ENCODE measurements at places on chromosomes 13 and 19.

- peak; percentile 98 for DNase-seq
Observed at GRCh38 chr19:17419621-17420474, at the start of gene MVB12A. MVB12A (plus strand) TSS chr19:17420047; CDS start chr19:17420136, 89 bp downstream.

- DNase-seq, result no peak
Observed at GRCh38 chr13:73870970-73871935, 263.0 kb downstream of the KLF12 start.

DNA sequence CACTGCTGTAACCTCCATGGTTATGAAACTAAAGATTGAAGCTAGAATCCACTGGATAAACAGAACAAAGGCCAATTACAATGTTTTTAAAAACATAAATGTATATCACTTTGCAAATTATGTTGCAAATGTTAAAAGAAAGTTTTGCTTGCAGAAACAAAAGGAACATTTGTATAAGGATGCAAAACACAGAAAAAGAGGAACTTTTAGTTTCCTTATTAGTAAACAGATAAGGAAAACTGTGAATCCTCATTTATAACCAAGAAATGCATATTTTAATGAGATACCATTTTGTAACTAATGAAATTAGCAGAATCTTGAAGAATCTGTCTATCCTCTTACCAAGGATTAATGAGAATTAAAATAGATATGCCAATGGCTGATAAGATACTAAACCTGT, 32.3 kb downstream of the LPAR6 start:
- no peak for DNase-seq

- DNase-seq, result no peak
Observed at GRCh38 chr13:91154558-91155353, 192.7 kb upstream of the MIR17HG start.

GRCh38 chr19:17855280-17856152, 4.2 kb upstream of the RPL18A start:
- peak; percentile 85 for DNase-seq

DNA sequence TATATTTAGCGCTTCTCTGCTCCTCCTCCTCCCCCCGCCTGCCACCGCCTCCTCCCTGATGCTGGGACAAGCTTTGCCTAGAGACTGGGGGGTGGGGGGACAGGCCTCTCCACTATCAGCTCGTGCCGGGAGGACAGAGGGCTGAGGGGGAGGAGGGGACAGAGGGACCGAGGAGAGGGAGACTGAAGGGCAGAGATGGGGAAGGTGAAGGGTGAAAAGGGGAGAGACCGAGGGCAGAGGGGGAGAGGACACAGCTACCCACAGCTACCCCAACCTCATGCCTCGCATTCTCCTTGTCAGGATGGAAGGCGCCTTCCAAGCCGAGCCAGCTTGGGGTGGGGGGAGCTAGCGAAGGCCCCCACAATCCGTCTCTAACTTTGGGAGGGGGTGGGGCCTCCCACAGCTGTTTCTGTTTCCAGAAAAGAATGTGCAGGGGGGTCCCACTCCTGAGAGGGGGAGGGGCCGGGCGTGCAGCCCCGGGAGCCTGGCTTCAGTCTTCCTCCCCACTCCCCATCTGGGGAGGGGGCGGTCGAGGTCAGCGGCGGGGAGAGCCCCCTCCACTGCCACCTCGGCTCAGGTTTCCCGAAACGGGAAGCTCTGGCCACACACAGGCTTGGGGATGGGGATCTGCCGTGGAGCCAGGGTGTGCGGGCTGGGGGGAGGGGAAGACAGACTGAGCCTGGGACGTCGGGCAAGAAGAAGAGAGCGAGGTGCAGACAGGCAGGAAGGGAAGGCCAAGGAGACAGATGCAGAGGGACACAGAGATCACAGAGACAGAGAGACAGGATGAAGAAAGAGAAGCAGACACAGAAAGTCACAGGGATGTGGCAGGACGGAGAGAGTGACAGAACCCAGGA, 1.6 kb downstream of the DACT3 start:
- no peak for DNase-seq

- DNase-seq, result no peak
Observed at GRCh38 chr19:5983367-5983955, 5.5 kb upstream of the RANBP3 start.

- DNase-seq, result peak; percentile 65
Observed at GRCh38 chr19:39052243-39052746, 19.9 kb upstream of the FBXO27 start.

- no peak for DNase-seq
Observed at GRCh38 chr13:67366533-67366932, 136.4 kb upstream of the PCDH9 start.

DNA sequence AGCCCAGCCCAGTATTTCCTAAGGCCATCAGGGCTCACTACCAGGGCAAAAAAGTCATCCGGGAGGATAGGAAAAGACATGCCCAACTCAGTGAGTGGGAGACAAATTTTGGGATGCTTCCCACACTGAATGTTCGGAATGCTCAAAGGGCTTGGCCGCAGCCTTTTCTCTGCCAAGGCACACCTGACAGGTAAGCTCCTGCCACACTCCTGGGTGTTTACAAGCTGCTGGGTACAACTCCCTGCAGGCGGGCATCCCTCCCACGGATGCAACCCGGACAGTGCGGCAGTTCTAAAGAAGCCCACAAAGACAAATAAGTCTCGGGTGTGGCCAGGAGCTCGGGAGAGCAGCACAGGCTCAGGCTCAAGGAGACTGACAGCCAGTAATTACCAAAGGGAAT, 28.1 kb downstream of the SLC7A1 start:
- DNase-seq, result no peak

GRCh38 chr19:10084803-10085202, 1.3 kb upstream of the SHFL start:
- no peak for DNase-seq

- DNase-seq, result no peak
Observed at GRCh38 chr19:17339088-17339741, 1.9 kb downstream of the GTPBP3 start.

DNA sequence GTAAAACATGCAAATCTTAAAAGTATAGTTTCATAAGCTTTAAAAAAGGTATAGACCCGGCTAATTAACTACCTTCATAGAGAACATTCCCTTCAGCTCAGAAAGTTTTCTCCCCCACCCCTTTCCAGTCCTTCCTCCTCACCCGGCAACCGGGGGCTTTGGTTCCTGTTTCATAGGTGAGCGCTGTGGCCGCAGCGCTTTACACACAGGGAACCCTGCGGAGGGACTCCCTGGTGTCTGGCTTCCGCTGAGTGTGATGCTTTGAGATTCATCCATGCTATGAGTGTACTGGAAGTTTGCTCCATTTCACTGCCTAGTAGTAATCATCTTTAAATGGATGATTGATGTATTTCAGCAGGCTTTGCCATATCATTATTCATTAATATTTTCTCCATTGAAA, 26.0 kb upstream of the PABPC3 start:
- DNase-seq, result no peak

DNA sequence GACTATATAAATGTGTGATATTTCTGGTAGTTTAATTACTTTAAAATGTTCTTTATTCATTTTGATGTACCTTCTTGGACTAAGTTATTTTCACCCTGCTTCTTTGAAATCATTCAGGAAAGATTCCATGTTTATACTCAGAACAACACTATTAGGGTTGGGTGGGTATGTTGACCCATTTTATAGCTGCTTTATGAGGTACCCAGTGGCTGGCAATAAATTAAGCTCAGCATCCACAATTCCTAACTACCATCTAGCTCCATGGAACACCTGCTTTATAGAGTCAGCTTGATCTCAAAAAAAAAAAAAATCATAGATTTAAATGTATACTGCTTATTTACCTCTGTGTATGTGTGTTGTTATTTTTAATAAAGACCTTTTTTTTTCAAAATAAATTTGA, 78.9 kb upstream of the ZNF91 start:
- no peak for DNase-seq

DNA sequence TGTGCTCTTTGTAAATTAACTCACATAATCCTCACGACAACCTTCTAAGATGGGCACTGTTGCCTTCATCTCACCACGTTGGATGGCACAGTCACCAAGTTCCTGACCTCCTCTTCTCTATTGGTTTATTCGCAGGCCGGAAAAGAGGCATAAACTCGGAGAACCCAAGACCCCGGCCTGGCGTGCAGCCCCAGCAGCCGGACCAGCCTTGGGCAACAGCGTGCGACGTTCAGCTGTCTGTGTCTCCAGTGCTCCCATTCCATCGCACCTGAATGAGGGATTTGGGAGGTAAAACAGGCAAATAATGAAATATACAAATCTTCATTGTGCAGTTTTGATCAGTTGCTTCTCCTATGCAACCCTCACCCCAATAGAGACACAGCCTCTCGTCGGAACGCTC, 34.5 kb upstream of the GAS6 start:
- no peak for DNase-seq

GRCh38 chr13:112700291-112701060, 10.6 kb downstream of the ATP11A start:
- DNase-seq, result no peak

DNA sequence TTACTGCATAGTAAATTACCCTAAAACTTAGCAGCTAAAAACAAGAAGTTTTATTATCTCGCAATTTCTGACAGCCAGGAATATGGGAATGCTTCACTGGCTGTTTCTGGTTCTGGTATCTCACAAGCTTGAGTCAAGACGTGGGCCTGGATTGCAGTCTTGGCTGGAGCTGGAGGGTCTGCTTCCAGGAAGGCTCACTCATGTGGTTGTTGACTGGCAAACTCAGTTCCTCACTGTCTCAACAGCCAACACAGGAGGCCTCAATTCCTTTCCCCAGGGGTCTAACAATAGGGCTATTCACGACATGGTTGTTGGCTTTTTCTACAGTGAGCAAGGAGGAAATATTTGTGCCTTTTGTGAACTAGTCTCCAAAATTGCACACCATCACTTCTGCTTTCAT, 146.3 kb downstream of the GPC5 start:
- DNase-seq, result no peak

DNA sequence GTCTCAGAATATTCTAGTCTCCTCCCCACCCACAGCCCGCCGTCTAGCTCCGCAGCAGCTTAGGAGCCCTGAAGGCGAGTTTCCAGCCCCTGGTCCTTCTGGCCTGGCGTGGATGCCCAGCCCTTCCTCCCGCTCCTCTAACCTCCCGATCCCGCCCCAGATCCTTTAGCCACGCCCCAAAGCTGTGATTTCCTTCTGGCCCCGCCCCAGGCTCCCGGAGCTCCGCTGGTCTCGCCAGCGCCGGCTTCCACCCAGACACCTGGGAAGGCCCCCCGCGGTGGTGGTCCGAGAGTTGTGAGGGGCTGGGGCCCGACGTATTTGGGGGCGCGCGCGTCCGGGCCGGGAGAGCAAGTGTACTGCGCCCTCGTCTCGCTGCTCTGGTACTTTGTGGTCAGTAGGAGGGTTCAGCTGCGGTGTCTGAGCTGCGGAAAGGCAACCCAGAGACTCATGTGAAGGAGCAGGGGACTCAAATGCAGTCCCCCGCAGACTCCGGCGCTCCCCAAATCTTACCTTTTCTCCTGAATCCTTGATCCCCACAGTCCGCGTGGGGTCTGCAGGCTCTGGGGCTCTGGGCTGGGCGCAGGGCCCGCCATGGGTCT, at the start of gene CGB7:
TSS of gene CGB7 (minus strand) at position 114 of the 599 bp plus-strand sequence. CDS start 2,374 bp downstream, outside the sequence.
- DNase-seq, result no peak

GRCh38 chr19:42201489-42202289, 15.8 kb downstream of the DEDD2 start:
- DNase-seq, result no peak

- DNase-seq, result no peak
Observed at GRCh38 chr13:100298116-100298681, 209.3 kb downstream of the PCCA start.

DNA sequence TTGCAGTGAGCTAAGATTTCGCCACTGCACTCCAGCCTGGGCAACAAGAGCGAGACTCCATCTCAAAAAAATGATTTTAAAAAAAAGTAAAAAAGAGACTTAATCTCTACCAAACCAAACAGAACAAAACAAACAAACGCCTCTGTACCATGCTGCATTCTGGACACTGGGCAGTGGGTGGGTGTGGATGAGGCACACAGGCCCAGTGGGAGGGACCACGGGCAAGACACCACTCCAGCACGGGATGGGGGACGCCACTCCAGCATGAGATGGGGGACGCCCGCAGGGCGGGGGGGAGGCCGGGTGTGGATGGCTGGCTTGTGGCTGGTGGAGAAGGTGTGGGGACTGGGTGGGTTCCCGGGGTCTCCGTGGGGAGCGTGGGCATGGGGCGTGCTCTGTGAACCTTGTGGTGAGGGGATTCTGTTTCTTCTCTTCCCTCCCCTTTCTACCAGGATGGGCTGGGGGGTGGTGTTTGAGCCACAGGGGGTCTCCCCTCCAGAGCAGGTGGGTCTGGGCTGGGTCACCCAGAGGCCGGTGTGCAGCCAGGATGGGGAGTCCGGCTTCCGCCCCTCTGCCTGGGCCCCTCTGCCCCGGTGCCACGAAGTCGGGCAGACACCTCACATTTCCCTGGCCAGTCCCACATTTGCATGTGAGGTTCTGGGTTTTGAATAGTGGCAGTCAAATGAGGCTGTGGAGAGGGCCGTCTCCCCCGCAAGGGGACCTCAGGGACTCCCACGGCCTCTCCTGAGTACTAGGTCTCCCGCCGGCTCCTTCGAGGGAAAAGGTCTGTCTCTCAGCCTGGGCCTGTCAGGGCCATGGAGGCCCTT, 23.9 kb upstream of the MATK start:
- DNase-seq, result no peak

GRCh38 chr19:30113186-30113585, 171.1 kb downstream of the URI1 start:
- DNase-seq, result no peak

GRCh38 chr19:19417046-19417445, 11.6 kb downstream of the GATAD2A start:
- no peak for DNase-seq

DNA sequence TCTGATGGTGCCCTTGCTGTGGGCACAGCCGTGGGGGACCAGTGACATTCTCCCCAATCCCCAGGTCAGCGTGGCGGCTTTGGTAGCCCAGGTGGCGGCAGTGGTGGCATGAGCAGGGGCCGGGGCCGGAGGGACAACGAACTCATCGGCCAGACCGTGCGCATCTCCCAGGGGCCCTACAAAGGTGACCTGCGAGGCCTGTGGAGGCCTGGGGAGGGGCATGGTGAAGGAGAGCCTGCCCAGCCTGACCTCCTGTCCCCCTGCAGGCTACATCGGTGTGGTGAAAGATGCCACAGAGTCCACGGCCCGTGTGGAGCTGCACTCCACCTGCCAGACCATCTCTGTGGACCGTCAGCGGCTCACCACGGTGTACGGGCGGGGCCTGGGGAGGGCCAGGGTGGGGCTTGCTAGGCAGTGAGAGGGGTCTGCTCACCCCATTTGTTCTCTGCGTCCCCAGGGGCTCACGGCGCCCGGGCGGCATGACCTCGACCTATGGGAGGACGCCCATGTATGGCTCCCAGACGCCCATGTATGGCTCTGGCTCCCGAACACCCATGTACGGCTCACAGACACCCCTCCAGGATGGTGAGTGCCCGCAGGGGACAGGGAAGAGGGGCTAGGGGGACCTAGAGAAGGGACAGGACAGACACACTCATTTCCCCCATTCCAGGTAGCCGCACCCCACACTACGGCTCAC, 7.7 kb upstream of the TIMM50 start:
- no peak for DNase-seq

- no peak for DNase-seq
Observed at GRCh38 chr19:10491472-10492047, 11.6 kb downstream of the KEAP1 start.
